ENCODE measurements at places on chromosomes 12 and 14.
A peak's percentile ranks its signal among the peaks of the same experiment; 100 is the strongest.

GRCh38 chr12:119375075-119375882 lies 40.8 kb downstream of the CCDC60 start:
- DNase-seq, result no peak

- no peak for DNase-seq
Measured at GRCh38 chr14:92352158-92352985, 29.4 kb downstream of the SLC24A4 start.

DNA sequence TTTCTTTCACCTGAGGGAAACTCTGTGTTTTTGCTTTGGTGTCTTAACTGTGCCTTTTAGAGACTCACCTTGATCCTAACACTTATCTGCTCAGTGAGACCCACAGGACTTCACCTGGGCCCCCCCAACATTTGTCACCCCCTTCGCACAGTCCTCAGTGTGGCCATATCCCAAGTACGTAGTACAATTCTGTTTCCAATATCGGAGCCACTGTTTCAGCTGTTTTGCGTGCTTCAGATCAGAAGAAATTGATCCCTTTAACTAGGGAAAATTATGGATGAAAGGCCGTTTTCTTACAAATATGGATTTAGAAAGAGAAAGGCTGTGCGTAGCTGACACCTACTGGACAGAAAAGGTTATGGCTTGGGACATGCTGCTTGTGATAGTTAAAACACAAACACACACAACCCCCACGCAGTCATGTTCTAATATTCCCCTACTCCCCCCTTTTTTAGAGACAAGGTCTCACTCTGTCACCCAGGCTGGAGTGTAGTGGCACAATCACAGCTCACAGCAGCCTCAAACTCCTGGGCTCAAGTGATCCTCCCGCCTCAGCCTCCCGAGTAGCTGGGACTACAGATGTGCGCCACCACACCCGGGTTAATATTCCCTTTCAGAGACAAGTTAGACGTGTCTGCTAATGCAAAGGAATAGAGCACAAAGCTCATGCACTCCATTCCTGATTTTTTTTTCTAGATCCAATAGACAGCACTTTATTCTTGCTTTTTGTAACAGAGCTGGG lies 3.6 kb upstream of the SLC7A8 start:
- no peak for DNase-seq

- DNase-seq, result no peak
Measured at GRCh38 chr12:51661199-51661598, 70.2 kb downstream of the SCN8A start.

DNA sequence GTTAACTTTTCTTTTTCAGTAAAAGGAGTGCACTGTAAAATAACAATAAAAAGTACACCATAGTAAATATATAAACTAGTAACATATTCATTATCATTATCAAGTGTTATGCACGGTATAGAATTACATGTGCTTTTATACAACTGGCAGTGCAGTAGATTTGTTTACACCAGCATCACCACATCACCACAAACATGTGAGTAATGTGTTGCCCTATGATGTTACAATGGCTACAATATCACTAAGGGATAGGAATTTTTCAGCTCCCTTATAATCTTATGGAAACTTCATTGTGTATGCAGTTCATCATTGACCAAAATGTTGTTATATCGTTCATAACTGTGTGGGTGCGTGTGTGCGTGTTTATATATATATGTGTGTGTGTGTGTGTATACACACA lies 23.5 kb upstream of the NEDD1 start:
- no peak for DNase-seq

DNA sequence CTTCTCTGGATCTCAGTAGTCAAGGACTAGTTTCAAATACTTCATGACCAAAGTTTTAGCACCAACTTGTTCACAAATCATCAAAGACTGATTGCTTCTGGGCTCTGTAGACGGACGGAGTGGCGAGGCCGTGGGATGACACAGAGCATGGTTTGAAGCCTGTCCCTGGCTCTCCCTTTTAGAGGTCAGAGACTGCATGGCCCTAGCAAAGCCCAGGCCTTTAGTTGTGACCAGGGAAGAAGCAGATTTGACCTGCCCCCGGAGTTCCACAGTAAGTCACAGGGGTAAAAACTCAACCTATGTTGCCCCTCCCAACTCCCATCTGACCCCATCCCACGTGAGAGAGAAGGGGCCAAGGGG lies 90.4 kb downstream of the SYNE3 start:
- no peak for DNase-seq

DNA sequence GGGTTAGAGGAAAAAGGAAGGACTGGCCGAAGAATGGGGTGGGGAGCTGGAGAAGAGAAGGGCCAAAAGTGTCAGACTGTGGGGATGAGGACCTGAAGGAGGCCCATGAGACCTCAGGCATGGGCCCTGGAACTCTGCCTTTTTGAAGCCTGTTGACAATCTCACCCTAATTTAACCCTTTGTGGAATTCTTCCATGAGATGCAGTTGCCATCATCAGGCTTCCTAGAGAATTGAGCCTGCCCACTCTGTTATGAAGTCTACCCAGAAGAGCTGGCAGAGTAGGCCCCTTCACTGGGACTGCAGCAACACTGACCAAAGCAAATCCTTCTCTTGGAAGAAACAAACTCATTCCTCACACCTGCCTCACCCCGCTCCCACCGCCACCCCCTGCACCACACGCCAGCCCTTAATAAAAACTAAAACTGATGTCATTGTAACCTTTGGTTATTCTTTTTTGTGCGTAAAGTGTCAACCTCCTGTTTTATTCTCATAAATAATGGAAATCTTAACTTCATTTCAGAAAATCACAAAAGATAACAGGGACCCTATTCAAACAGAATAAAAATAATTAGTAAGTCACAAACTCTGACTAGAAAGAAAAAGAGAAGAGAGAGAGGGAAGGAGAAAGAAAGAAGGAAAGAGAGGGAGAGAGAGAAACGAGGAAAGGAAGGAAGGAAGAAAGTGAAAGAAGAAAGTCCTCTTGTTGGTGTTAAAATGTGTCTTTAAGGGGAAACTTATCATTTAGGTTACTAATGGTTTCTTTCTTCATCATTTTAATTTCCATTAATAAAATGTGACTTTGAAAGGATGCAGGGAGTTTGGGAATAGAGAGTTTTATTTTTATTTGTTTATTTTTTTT lies 61.3 kb downstream of the CRADD start:
- no peak for DNase-seq

DNA sequence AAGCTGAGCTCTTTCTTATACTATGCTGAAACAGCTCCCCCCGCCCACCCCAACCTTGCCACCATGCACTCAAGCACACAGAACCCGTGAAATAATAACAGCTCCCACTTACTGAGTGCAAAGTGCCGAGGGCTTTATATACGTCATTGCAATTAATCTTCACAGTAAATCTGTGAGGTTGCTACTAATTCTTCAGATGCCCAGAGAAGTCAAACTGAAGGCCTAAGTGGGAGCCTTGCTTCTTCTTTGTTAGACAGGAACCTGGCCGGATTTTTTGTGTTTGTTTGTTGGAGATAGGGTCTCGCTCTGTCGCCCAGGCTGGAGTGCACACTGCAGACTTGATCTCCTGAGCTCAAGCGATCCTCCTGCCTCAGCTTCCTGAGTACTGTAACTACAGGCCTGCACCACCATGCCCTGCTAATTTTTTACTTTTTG lies 34.0 kb downstream of the VCPKMT start:
- DNase-seq, result no peak

GRCh38 chr12:103833891-103834290 lies 7.1 kb downstream of the NT5DC3 start:
- DNase-seq, result no peak

DNA sequence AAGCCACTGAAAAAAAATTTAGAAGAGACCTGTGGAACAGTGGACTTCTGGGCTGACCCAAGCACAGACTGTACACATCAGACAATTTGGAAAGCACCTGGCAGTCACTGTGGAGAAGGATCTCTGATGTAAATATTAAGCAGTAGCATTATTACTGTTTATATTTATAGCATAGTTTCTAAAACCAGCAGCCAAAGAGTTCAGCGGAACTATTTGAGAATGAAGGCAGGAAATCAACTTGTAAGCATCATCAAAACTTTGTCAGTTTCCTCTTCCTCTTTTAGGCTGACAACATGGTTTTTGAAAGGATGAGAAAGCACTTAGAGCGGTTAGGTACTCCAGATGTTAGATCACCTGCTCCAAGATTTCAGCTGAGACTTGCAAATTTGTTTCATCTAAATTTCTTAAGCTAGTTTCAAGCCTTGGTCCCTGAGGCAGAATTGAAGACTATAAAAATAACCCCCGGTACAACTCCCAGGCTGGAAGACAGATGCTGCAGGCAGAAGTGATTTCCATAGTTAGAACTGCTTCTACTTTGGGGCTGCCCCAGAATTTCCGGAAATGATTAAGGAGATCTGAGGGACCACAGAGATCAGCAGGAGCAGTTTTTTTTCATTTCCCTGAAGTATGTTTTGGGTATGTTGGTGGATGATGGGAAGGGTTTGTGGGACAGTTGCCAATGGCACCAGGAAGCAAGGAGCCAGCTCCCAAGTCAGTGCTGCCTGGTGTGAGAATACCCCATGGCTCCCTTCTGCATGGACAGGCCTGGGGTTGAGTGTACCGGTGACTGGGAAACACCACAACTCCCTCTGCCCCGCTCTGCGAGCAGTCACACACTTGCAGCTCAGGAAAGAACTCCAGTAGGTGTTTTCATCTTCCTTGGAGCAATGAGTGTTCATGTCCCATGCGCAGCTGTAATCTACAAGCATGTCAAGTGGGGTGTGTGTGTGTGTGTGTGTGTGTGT lies 354.5 kb downstream of the NUAK1 start:
- DNase-seq, result no peak

GRCh38 chr12:110668480-110669192 lies 20.3 kb downstream of the HVCN1 start:
- no peak for DNase-seq

DNA sequence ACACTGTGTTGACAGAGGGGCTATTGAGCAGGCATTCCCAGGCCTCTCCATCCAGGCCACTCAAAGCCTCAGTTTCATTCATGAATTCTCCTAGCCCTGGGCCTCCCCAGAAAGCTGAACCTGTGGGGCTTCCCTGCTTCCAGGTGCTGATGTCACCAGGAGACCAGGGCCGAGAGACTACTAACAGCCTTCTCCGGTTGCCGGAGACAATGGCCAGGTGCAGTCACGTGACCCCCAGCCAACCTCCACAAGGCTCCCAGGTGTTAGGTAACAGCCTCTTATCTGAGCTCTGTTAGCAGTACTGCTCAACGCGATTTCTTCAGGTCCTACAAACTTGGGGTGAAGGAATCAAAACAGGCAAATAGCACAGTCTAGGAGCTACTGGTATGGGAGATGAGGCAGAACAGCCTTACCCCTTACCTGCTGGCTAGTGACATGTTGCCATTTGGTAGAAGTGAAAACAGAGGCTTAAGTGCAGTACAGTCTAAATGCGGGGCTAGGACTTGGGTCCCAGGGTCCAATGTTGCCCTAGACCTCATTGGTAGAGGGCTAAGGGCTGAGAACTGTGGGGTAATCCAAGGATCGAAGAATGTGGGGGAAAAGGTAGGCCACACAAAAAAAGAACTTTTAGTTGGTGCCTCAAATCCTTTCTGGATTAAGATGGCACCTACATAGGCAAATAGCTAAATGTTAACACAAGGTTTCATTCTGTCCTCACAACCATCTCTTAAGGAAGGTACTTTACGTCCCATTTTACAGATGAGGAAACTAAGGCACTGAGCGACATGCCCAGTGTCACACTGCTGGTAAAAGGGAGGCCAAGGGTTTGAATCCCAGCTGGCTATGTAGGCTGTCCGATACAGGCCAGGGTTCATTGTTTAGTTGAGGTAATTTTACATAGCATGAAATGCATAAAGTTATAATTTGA lies 3.8 kb downstream of the CCDC88C start:
- peak; percentile 84 for DNase-seq

- DNase-seq, result no peak
Measured at GRCh38 chr12:49482095-49483051, 56.5 kb upstream of the KCNH3 start.

GRCh38 chr14:100306998-100307765 lies 938 bp upstream of the SLC25A29 start:
- peak; percentile 44 for DNase-seq

- DNase-seq, result no peak
Measured at GRCh38 chr14:53237488-53237887, 84.4 kb upstream of the DDHD1 start.

DNA sequence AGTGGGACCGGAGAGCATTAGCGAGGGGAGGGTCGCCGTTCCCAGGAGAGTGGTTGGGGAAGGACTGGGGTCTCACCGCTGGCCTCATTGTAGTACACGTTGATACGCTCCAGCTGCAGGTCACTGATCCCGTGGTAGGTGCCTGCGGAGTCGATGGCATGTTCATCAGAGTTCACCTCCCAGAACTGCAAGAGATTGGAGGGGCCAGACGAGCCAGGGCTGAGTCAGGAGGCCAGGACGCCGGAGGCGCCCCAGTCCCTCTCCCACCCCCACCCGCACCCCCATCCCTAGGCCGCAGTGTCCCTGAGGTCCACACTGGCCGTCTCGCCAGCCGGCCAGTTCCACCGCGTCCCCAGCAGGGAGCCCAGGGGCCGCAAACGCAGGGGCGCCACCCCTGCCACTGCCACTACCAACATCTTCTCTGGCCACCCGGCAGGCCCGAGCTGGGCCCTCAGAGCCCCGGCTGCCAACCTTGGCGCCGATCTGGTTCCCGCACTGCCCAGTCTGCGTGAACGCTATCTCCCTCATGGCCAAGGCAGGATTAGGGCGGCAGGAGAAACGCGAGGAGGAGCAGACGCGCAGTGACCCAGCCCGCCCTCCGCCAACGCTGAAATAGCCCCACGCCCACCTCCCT lies 144.2 kb downstream of the ALG10 start:
- no peak for DNase-seq

- DNase-seq, result no peak
Measured at GRCh38 chr12:95940514-95940913, 1.9 kb downstream of the CCDC38 start.

- DNase-seq, result no peak
Measured at GRCh38 chr14:103563844-103564505, 1.2 kb downstream of the COA8 start.

- no peak for DNase-seq
Measured at GRCh38 chr12:39623919-39624318, 4.3 kb upstream of the ABCD2 start.

DNA sequence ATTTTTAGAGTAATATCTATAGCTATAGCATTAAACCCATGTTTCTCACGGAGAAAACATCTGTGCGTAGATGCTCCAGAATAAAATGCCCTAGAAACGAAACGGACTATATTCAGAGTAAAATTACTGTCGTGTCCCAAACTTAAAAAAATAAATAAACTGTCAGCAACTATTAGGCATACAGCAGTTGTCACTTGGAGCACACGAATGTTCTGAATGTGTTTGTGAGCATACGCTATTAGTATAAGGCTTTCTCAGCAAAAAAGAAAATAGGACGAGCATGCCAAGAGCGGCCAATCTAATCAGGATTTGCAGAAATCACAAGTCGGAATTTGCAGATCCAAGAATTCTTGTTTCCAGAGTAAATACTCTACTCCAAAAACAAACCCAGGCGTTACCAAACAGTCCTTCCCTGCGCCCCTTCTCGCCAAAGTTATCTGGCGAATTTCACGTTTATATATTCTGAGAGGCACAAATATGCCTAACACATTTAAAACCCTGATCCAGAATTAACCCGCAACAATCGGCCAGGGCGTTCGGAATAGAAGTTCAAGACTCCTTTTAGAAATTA lies 836 bp downstream of the PTPN21 start:
- no peak for DNase-seq

Data from colonic mucosa (tissue), 4 donors.